ENCODE measurements at places on chromosomes 11 and 22.

- no peak for DNase-seq
These were observed 278.2 kb downstream of the TBC1D22A start for GRCh38 chr22:47040486-47041270.

GRCh38 chr11:63042596-63042995, 27.0 kb upstream of the SLC22A8 start:
- DNase-seq: no peak

DNA sequence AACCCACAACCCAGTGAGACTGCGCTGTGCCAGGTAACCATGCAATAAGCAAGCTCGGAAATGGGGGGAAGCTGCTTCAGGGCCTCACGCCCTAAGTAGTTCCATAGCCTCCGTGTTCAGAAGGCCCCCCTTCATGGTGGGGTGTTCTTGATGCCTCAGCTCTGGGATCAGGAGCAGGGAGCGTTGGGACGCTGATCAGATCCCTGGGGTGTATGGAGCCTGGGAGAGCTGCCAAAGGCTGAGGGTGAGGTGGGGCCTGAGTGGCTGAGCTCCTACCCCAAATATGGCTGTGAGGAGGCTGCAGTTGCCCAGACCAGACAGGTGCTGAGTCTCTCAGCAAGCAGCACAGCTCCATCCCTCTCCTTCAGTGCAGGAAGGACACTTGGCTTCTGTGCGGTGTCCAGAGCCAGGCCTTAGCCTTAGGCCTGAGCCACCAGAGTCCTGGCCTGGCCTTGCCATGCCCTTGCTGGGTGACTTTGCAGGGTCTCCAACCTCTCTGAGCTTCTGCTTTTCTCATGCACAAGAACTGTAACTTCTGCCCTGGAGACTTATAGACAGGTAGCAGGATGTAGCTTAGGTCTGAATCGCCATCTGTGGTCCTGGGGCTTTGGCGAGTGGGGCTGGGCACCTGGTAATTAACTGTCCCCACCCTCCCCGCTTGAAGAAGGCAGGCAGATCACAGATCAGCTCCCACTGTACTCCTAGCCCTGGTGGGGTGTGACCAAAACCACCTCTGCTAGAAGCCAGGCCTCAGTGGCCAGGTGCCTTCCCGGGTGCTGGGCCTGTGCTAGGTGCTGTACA, 5.3 kb downstream of the MMP11 start:
- no peak for DNase-seq

DNA sequence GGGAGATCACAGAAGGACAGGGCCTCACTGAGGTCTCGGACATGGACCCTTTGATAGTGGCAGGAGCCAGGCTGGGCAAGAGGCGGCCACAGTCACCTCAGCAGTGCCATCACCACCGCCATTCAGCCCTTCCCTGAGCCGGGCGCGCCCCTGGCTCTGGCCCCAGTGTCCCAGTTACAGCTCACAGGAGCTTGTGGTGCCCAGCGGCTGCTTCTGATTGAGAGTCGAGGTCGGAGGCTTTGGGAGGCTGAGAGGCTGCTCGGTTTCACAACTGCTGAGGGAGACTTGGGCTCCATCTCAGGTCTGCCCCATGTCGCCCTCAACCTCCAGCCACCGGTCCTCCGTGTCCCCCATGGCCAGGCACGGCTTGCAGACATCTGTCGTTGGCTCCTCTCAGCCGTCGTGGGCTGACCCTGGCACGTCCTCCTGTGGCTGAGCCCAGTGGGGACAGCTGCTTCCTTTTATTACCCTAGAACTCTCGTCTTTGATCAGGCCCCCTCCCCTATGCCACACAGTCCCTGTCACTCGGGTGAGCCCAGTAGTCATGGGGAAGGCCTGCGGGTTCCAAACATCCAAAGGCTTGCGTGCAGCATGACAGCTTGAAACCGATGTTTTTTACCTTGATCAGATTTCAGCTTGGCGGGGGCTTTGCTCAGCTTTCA, 28.4 kb upstream of the PPP6R3 start:
- DNase-seq: no peak

GRCh38 chr22:35582861-35583670, 34.1 kb downstream of the MB start:
- peak; percentile 31 for DNase-seq

All from stimulated activated CD4-positive, alpha-beta T cell treated with anti-CD3 and anti-CD28 coated beads, Interleukin-15, amount 100 ng/mL, for 1 hour (primary cell).